ENCODE measurements at places on chromosomes 1 and 21.
A peak's percentile ranks its signal among the peaks of the same experiment; 100 is the strongest.

DNA sequence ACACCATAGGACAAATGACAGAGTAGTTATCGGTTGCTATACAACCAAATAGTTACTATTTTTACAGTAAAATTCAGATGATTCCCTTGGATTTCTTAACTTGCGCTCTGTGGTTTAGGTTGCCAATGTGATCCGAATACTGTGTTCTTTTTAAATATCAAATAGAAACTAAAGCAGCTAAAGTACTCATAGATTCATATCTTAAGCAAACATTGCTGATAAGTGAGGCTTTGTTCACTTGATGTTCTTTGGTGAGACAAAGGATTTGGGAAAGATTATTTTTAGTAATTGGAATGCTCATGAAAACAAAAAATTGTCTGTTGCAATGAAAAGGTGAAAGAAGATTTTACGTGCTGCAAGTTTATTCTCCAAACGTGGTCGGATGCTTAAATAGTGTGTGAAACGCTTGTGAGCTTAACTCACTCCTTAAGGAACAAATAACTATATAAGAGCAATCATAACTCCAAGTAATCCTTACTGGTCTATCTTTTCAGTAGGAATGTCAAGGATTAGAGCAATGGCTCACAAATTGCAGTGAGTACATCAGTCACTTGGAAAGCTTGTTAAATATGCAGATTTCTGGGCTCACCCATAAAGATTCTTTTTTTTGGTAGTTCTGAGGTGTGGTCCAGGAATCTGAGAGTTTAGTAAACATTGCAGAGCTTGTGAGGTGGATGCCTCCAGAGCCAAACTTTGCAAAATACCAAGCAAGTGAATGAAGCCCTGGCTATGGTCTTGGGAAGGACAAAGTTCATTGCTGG lies 31.8 kb upstream of the PDC start:
- DNase-seq, result peak; percentile 52

DNA sequence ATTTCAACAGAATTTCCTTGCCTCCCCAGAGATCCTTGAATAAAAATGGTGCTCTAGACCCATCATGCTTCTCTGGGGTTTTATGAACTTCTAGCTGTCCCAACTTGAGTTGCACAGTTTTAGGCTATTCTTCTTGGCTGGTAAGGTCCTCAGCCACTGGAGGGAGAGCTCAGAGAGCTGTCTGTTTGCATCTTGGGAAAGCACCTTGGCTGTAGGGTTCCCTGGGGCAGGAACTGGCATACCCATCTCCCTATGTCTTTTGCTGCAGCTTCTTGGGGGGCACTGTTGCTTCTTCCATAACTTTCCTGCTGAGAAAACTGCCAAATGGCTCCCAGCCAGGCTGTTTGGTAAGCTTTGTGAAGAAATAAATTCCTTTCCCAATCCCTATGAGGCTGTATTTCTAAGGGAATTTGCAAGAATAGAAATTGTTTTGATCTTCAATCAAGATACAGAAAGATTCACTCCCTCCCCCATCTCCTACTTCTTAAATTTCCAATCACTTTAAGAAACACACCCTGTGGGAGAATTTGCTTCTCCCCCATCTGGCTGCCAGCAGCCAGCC lies 8.2 kb upstream of the FMOD start:
- peak; percentile 77 for DNase-seq

DNA sequence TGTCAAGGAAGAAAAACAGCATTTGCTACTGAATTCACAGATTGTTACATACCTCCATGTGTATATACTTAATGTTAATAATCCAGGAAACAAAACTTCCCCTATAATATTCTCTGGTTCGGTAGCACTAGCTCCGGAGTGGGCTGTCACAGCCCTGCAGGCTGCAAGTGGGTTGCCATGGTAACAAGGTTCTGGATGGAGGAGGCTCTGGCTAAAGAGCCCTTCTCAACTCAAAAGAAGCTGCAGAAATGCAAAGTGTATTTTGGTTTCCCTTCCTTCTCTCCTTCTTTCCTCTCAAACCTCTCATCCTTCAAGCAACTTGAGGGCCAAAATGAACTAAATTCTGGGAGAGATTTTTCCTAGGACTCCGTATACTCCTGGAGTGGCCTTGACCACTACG lies 45.2 kb downstream of the ASTN1 start:
- DNase-seq, result no peak

DNA sequence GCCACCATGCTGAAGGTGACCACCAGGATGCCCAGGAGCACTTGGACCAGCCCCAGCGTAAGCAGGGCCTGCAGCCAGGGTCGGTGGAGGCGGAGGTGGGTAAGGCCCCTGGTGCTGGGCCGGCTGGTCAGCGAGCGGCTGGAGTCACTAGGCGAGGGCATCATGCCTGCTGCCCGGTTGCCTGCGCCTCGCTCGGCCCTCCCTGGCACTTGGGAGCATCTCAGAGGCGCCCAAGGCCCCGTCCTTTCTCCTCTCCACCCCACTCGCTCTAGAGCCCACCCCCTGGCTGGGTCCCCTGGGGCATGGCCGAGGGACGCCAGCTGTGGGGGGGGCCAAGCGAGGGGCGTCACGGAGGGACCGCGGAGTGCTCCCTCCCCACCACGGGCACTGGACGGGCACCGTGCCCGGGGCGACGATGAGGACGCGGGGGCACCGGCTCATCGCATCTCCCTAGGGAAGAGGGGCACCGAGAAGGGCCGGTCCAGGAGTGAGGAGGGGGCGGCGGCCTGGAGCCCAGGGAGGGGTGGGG lies 505 bp downstream of the ENTREP3 start:
- no peak for DNase-seq

GRCh38 chr1:43687301-43688108 lies 19.8 kb upstream of the ST3GAL3 start:
- no peak for DNase-seq

GRCh38 chr1:193184776-193185175 lies 1.6 kb downstream of the B3GALT2 start:
- no peak for DNase-seq

DNA sequence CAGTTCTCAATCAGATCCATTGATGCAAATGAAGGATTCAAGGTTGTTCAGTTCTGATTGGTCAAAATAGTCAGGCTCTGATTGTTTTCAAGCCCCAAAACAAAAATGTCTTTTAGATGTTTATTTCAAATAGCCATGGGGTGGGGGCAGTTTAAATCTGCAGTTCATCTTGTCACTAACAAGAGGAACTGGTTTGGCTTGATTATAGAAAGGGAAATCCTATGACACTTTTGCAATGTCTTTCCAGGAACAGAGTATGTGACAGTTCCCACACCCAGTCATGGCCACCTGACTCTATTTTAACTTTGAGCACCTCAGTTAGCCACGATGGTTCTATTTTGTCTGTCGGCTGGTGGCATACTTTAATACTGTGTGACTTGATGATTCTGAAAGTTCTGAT lies 1544.1 kb downstream of the PLA2G4A start:
- no peak for DNase-seq

DNA sequence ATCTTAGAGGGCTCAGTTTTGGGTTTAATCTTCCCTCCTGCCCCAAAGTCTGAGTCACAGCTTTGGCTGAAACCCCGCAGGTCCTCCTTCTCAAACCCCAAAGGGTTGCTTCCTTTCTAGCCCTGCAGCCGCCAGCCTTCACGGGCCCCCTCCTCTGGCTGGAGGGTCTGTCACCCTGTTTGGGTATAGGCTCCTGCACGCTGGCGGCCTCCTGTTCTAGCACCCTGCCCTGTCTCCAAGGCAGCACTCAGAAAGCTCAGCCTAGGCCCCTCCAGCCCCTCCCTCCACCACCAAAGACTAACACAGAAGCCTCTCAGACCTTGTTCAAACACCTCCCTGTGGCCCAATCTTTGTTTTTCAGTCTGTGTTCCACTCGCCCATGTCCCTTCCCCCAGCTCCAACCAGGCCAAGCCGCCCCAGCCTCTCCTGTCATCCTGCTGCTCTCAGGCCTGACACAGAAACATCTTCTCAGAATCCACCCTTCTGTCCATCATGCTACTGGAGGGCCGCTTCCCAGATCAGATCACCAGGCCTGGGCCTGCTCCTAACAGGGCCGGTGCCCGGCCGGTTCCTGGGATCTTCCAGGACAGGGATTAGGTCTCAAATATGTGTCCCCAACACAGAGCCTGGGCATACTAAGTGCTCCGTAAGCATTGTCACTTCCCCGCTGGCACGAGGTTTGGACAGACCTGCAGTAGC lies 35.6 kb downstream of the HTR6 start:
- DNase-seq, result no peak

GRCh38 chr1:8790987-8791386 lies 26.5 kb downstream of the RERE start:
- no peak for DNase-seq

DNA sequence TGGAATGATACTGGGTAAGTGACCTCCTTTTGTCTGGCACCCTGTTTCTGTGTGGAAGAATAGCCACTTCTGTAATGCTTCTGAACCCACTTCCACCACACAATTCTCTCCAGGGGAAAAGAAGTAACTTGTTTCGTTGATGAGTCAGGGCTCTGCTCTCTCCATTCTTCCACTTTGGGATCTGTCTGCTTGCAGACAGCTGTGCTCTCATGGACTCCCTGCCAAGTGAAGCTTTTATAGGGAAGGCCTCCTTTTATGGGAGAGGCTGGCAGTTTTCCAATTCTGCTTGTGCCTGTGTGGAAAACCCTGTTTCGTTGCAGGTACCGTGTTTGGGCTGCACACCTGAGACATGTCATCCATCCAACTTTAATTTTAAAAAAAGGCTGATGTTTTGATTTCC lies 130.7 kb downstream of the GIPC2 start:
- DNase-seq, result peak; percentile 79

GRCh38 chr1:29823561-29823960 lies 587.2 kb downstream of the PTPRU start:
- DNase-seq, result no peak

GRCh38 chr1:99326215-99326949 lies 62.1 kb downstream of the PLPPR4 start:
- no peak for DNase-seq

DNA sequence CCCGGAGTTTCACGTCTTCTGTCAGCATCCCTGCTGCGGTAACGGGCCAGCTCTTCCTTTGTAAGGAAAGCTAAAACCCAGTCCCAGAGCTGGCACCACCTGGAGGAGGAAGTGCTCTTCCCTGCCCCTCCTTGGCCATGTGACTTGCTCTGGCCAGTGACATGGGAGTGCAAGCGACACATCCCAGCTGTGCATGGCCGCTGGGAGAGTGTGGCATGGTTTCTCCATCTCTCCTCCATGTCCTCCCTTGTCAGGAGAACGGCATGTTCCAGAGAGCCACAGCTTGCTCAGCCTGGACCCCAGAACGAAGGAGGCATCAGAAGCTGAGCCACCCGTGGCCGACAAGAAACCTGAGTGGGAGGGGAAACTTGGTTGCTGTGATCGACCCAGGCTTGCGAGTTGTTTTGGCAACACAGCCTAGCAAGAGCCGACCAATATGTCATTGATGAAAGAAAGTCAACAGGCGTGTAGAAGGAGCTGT lies 2.7 kb upstream of the PRXL2B start:
- peak; percentile 13 for DNase-seq

GRCh38 chr21:19261731-19262376 lies 858.3 kb upstream of the TMPRSS15 start:
- DNase-seq, result no peak

- no peak for DNase-seq
These were observed 95.9 kb downstream of the GREM2 start for GRCh38 chr1:240516069-240516468.

- DNase-seq, result no peak
These were observed 22.7 kb downstream of the WNT9A start for GRCh38 chr1:227924833-227925574.

DNA sequence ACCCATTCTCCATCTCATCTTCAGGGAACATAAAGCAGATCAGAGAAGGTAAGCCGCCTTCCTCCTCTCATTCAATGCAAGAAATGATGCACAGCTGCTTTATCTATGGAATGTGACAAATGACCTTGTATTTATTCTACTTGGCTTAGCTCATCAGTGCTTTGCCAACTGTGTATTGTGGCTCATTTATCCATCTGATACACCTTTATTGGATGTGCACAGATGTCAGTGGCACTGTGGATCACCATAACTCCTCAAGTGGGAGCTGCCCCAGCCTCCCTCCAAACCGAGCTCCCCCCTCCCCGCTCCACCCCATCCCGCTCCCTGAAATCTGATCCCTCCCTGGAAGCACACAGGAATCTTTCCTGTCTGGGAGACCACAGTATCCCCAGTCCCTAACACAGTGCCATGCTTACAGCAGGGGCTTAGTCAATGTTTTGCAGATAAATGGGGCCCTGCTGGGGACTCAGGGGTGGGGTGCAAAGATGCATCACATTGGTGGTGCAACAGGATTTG lies 156.0 kb upstream of the RAB4A start:
- peak; percentile 78 for DNase-seq

GRCh38 chr1:50985094-50985493 lies 15.0 kb downstream of the CDKN2C start:
- DNase-seq, result no peak

- no peak for DNase-seq
These were observed 193.8 kb downstream of the DPYD start for GRCh38 chr1:97727029-97727428.

DNA sequence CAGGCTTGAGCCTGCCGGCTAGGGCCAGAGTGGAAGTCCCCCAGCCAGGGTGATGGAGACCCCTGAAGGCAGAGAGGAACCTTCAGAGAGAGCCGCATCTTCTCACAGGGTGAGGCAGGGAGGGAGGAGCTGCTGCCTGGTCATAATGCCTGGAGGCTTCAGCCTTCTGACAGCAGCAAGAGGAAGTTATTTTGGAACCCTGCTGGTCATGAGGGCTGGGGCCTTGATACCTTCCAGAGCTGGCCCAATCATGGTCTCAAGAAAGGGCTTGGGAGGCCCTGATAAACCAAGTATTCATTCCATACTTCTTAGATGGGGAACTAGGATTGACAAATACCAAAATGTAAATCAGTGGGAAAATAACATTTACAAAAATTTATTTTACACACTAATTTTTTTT lies 26.6 kb upstream of the MPZL1 start:
- DNase-seq, result no peak

DNA sequence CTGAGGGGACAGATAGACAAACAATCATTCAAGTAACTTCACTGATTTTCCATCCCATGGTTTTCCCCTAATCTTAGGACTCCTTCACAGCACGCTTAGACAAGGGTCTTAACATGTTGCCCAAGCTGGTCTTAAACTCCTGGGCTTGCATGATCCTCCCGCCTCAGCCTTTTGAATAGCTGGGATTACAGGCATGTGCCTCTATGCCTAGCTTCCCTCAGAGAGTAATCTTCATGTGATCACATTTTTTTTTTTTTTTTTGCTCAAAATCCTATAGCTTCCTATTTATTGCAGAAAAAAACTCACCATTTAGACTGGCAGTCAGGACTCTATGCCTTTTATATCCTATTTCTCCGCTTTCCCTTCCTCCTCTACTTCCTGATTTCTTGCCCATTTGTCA lies 90.4 kb upstream of the DPH5 start:
- no peak for DNase-seq

GRCh38 chr1:3914331-3914851 lies 14.3 kb upstream of the C1orf174 start:
- no peak for DNase-seq

DNA sequence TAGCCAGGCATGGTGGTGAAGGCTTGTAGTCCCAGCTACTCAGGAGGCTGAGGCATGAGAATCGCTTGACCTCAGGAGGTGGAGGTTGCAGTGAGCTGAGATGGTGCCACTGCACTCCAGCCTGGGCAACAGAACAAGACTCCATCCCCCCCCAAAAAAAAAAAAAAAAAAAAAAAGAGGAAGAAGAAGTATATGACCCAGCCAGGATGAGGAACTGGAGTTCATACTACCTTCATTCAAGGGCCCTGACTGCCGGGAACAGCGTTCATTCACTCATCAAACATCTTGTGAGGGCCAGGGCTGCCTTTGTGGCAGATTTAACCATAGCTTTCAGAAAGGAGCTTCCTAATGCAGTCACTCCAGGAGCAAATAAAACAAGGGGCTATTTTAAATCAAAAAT lies 127.6 kb downstream of the MRPS6 start:
- no peak for DNase-seq

- no peak for DNase-seq
These were observed 30.8 kb upstream of the KIF1B start for GRCh38 chr1:10179406-10180091.
